ENCODE measurements at places on chromosomes 12 and 14.
A peak's percentile ranks its signal among the peaks of the same experiment; 100 is the strongest.

GRCh38 chr12:32110942-32111341 lies 4.3 kb downstream of the BICD1 start:
- no peak for DNase-seq

DNA sequence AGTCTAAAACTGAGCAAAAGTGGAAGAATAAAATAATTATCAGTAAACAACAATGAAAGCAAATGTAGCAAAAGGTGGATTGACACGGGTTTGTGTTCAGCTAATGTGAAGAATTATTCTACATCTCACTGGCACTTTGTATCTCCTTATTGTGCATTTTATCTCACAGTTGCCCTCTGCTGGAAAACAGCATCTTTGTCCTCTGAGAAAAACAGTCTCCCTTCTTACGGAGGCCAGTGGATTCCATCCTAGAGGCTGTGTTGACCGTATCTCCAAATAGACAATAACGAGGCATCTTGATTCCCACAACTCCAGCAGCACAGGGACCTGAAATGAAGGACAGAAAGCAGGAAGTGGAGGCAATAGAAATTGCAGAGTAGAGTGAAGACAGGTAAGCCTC lies 51.3 kb upstream of the PLBD1 start:
- DNase-seq = peak; percentile 56

GRCh38 chr12:60075091-60075490 lies 479.3 kb downstream of the SLC16A7 start:
- peak; percentile 8 for DNase-seq

DNA sequence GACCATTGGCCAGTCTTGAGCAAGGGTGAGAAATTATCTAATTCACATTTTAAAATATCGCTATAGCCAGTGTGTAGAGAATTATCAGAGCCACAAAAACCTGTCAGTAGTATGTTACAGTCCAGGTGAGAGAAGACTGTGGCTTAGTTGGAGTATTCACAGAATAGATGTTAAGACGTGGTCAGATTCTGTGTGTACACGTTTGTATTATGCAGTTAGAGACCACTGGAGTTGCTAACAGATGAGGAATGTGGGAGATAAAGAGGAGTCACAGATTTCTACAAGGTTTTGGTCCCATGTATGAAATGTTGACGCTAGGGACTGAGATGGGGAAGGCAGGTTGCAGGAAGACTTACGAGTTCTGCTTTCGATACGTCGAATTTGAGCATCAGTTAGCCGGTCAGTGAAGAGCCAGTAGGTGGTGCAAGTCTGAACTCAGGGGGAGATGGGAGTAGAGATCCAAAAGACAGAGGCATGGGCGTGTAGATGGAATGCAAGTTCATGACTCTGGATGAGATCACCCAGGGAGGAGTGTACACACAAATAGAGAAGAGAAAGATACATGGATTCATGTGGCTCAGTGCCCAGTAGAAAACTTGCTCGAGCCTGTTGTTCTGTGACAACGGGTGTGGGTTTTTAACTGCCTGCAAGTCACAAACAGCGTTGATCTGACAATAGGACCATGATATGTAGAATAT lies 114.8 kb upstream of the FLRT2 start:
- peak; percentile 97 for DNase-seq

GRCh38 chr14:60964904-60965303 lies 16.0 kb downstream of the TRMT5 start:
- DNase-seq = no peak

GRCh38 chr14:105939810-105940508 lies 413.6 kb downstream of the TMEM121 start:
- no peak for DNase-seq

DNA sequence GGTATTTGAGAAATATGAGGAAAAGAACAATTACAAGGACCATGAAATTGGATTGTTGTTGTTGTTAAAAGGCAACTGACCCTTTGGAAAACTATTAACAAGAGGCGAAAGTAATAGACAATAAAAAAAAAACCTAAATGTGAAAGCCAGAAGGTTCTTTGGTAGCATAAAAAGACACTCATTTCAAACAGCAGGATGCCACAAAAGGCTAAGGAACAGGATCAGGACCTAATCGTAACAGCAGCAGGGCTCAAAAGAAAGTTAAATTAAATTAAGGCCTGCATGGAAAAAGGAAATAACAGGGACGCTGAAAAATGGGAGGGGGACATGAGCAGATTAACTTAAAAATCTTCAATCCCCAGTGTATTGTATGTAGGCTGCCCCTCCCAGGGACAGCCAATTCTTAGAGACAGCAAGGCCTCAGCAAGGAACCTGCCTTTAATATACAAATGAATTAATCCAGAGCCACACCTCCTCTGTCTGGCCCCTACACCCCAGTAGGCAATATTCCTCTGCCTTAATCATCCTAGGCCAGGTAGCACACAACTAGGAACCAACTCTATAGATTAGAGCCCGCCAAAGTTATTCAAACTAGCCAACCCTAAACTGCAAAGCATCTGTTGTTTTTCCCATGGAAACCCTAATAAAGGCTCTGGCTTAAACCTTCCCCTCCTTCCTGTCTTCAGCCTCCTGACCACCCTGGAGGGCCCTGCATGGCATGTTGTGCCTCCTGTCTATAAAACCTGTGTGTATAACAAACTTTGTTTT lies 28.4 kb upstream of the AP4S1 start:
- no peak for DNase-seq

- peak; percentile 21 for DNase-seq
Observed at GRCh38 chr14:50984036-50984710, 39.9 kb upstream of the PYGL start.

DNA sequence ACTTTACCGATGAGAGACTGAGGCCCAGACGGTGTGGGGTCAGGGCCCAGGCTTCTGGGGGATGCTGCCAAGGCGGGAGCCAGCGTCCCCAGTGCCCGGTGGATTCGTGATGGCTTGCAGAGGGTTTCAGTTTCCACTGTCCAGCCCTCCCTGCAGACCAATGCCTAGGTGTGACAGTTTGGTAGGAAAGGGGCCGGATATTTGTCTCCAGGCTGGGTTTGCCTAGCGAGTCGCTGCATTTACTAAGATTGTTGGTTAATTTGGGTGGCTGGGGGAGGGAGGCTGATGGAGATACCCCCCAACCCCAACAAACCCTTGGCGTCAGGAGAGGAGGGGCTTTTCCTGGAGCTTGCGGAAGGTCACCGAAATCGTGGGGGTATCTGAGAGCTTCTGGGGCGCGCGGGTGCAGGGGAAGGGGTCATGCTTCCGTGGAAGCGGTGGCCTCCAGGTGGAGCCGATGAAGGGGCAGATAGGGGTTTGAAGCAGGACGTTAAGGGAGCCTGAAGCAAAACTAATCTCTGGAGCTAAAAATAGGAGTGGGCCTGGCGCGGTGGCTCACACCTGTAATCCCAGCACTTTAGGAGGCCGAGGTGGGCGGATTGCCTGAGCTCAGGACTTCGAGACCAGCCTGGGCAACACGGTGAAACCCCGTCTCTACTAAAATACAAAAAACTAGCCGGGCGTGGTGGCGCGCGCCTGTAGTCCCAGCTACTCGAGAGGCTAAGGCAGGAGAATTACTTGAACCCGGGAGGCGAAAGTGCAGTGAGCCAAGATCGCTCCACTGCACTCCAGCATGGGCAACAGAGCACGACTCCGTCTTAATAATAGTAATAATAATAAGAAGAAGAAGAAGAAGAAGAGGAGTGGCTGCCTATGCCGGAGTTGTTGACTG lies 1.1 kb upstream of the CDC42BPB start:
- DNase-seq = peak; percentile 48
